Motor neuron (in vitro differentiated cells): ENCODE measurements at places on chromosomes 2 and 18. TPM values are rescaled to one million over a fixed set of nuclear protein-coding genes. Genes with fewer than 3 reads are reported as not detected.

The MTCL1 gene
- total RNA-seq: 19.4 and 27.9 TPM in 2 replicates

The SANBR gene
- 10.2 and 17.8 TPM in 2 replicates for total RNA-seq

The PIGN gene
- total RNA-seq: 10.3 and 11.8 TPM in 2 replicates

The RNU2-63P gene
- 17.0 TPM in 1 of 2 replicates, not detected in the other for total RNA-seq

The PSTPIP2 gene
- total RNA-seq: 2.2 and 3.2 TPM in 2 replicates

The ADD2 gene
- total RNA-seq: 0.23 and 0.49 TPM in 2 replicates

The TGFBRAP1 gene
- 14.2 and 14.6 TPM in 2 replicates for total RNA-seq

The CAD gene
- total RNA-seq: 25.2 and 27.3 TPM in 2 replicates

The SPP2 gene
- total RNA-seq: 0.53 TPM in 1 of 2 replicates, not detected in the other

The CXCR1 gene
- total RNA-seq: 0.28 and 0.34 TPM in 2 replicates

The RFX8 gene
- 0.50 TPM in 1 of 2 replicates, not detected in the other for total RNA-seq

The CYS1 gene
- 1.2 and 1.3 TPM in 2 replicates for total RNA-seq

The ARL4C gene
- 56.1 and 57.2 TPM in 2 replicates for total RNA-seq

The TNS1 gene
- total RNA-seq: 1.9 and 2.3 TPM in 2 replicates
